ENCODE measurements at places on chromosomes 3 and 15. TPM values are rescaled to one million over a fixed set of nuclear protein-coding genes. Genes with fewer than 3 reads are reported as not detected.

The PATL2 gene
- total RNA-seq = not detected

The TMEM212 gene
- total RNA-seq = not detected

The MORC1 gene
- total RNA-seq = not detected

The TGM5 gene
- total RNA-seq = not detected

The SEMA3B gene
- total RNA-seq = 29.5 TPM

The CHAC1 gene
- 23.8 TPM for total RNA-seq

The SLC22A14 gene
- not detected for total RNA-seq

The C3orf52 gene
- 55.1 TPM for total RNA-seq

The TMCO5A gene
- not detected for total RNA-seq

The ATP2B2 gene
- total RNA-seq = not detected

The DPPA2 gene
- not detected for total RNA-seq

The ANKRD63 gene
- not detected for total RNA-seq

All from epithelial cell of proximal tubule (primary cell).